ENCODE measurements at places on chromosomes 3 and 15.

DNA sequence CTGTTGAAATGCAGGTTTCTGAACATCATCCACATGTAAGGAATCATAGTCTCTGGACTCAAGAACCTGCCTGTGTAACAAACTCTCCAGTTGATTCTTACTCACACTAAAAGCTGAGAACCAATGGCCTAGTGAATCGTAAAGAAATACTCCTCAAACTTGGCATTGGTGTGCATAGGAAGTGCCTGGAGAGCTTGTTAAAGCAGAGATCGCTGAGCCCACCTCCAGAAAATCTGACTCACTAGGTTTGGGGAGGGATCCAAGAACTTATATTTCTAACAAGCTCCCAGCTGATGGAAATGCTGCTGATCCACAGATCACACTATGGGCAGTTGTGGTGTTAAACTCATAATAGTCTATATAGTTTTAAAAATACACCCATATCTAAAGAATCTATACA lies 55.8 kb upstream of the LMCD1 start:
- no peak for DNase-seq

- DNase-seq = no peak
Observed at GRCh38 chr3:22296601-22297000, 545.6 kb upstream of the ZNF385D start.

DNA sequence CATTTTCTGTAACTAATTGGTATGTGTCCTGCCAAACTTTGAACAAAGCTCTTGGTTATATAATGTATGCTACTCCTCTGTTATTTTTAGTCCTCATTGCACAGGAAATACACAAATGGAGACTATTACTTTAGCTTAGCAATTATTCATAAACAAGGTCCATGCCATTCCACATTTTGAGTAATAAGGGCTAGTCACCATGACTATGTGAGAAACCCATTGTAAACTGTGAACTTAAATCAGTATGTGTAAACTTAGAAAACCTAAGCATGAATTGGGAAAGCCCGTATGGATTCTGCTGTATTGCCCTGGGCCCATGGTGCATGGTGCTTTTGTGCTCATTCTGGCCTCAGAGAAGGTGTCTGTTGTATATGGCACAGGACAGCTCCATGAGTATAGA lies 100.3 kb downstream of the HCN4 start:
- DNase-seq = no peak

GRCh38 chr3:170307671-170308405 lies 49.7 kb upstream of the SKIL start:
- no peak for DNase-seq

GRCh38 chr15:65068403-65068788 lies 605 bp upstream of the RASL12 start:
- DNase-seq = no peak

GRCh38 chr3:121659586-121659985 lies 1.1 kb downstream of the HCLS1 start:
- DNase-seq = no peak

DNA sequence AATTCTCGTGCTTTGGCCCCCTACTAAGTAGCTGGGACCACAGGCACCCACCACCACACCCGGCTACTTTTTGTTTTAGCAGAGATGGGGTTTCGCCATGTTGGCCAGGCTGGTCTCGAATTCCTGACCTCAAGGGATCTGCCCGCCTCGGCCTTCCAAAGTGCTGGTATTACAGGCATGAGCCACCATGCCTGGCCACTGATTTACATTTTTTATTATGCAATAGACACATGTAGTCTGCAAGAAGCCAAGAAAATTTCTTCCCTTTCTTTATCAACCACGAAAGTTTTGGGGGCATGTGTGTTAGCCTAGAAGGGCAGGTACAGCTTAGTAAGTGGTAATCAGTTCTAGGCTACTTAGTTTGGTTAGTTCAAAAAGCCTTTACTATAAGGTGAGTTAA lies 51.1 kb downstream of the LRRFIP2 start:
- DNase-seq = no peak

DNA sequence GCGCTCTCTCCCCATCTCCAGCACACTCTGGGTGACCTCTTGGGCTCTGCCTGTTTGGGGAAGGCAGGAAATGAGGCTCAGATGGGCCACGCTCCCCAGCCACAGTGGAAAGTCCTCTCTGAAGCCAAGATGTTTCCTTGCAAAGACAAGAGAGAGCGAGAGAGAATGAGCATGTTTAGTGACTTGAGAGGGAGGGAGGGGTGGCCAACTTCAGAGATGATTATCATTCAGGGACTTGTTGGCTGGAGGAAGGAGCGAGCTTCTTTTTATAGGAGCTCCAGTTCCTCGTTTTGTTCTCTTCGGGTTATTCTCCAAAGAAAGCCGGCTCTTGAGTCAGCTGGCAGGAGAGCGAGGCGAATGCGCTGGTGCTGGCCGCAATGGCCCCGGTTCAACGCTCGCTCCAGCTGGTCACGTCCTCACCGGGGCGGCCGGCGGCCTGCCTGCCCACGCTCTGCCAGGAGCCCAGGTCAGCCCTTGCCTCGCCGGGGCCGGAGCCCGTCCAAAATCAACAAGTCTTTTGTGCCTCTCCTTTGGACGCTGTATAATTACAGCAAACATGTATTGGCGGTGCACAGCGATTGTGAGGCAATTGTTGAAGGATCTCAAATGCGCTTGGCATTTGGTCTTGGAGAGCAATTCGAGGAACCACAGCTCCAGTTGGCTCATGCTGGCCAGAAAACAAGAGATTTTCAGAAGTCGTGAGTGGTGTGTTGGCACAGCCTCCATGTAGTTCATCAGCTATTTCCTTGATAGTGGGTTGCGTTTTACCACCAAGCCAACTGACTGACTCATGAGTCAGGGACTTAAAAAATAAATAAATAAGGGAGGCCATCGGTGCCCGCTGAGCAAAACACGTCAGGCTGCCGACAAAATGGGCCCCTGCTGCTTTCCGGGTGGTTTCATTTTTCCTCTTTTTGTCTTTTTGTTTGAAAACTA lies 288.6 kb downstream of the UACA start:
- peak; percentile 14 for DNase-seq

GRCh38 chr3:81958972-81959640 lies 197.7 kb upstream of the GBE1 start:
- no peak for DNase-seq

GRCh38 chr3:169305460-169305859 lies 358.1 kb downstream of the MECOM start:
- no peak for DNase-seq

GRCh38 chr15:24933716-24934115 lies 21.1 kb upstream of the SNRPN start:
- no peak for DNase-seq

DNA sequence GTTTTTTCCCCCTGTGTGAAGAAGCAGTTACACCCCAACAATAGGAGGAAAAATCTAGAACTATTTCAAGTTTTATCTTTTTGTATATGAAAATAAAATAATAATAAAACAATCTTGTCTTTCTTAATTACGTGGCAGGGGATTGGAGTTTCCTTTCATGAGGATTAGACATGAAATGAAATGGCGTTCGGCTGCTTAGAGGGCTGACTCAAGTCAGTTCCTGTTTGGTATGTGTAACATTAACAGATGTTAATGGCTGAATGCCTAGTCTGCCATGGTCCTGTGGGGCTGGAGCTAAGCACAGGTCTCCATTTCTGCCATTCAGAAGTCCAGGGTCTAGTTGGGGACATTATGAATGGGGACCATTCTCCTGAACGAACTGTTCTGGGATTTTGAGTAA lies 3.1 kb upstream of the EXOG start:
- DNase-seq = no peak

DNA sequence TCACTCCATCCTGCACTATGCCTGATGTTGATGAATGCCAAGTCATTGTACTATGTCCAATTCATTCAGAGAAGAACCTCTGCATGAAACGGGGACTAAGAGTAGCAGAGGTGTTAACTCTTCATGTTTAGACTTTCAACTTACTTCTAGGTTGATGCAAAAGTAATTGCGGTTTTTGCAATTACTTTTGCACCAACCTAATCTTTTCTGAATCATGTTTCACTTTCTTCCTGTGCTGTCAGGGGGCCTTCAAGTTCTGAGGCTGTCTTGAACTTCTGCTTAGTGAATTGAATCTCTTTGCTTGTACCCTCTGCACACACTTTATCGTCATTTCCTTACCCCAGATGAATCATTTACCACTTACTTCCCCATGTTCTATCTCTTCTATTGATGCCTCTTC lies 636.2 kb downstream of the NAALADL2 start:
- DNase-seq = no peak

DNA sequence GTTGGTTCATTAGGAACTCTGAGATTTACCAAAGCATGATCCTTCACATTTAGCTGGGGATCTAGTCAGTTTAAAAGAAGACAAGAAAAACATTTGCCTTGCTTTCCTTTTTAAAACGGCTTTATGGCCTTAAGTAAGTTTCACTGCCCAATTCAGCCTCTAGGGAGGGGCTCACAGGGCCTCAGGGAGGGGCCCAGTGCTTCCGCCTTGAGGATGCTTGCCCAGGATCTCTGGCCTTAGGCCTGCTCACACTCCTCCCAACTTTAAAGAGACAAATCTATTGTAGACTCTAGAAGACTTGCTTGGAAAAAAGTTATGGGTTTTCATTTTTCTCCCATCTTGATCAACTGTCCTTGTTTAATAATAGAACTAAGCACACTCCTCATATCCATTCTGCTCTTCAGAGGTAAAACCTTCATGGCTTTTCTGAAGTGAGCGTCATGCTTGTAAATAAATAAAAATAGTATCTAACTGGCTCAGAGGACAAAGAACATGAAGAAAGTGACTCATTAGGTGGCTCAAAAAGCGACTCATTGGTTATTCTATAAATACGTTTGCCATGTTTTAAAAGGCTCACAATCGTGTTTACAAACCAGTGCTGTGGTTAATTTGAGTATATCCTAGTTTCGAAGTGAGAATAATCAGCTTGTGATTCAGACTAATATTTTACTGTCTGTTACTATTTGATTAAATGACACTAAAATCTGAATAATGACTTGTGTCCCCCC lies 13.7 kb downstream of the PDHB start:
- DNase-seq = no peak

DNA sequence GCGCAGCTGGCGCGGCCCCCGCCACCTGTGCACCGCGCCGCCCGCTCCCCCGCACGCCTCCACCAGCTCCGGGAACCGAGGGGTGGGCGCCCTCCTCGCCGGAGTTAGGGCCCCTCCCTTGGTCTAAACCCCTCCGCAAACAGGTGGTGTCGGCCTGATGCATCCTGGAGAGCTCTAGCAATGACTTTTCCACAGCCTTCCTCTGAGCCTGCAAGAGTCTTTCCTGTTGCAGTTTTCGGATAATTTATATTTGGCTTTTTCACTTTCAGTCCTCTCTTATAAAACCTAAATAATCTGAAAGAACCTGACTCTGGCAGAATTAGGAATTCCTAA lies 334 bp upstream of the IGSF11 start:
- no peak for DNase-seq

- DNase-seq = no peak
Observed at GRCh38 chr3:60085649-60086048, 1035.8 kb upstream of the CFAP20DC start.

GRCh38 chr15:61011576-61012336 lies 217.3 kb downstream of the RORA start:
- no peak for DNase-seq

DNA sequence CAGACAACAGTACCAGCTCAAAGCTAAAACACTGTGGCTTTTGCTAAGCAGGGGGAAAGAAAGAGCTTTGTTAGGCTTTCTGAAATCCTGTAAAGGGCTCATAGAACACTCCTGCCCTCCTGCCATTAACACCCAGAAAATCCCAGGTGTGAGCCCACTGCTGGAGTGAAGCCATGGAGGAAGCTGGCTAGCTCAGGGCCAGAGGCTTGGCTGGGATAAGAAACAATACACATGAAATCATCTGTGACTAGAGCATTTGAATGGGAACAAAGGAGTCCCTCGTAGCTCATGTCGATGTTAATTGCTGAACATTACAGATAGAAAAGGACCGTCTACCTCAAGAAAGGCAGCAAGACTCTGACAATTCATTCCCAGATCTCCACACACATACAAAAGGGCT lies 23.5 kb downstream of the RUVBL1 start:
- no peak for DNase-seq

DNA sequence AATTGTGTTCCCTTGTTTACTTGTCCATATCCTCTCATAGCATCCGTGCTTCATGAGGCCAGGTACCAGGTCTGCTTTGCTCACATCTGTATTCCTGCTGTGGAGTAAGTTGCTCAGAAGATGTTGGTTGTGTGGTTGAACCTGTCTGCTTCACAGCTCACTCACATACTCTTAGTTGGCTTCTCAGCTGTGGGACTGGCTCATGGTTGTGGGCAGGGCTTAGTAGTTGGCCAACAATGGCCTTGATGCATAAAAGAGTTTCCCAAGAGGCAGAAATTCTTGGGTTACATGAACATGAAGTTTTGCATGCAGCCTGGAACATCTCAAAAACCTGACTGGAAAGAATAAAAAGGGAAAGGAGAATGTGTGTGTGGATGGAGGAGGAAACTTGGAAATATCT lies 17.0 kb downstream of the CELF6 start:
- DNase-seq = no peak

DNA sequence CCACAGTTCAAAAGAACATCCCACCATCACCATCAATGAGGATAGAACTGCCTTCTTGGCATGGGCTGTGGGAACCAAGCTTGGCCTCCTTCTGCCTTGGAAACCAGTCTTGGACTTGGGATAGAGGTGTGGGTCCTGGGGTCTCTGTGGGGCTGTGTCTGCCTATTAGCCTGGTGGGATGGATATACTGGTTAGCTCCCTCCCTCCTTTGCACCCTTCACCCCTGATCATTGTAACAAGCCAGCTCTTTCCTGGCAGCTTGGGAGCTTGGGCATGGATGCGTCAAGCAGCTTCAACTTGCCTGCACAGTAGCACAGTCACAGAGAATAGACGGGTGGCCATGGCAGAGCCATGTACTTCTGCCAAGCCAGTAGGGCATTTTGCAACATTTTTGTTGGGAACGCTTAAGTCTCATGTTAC lies 65.2 kb downstream of the SMAD6 start:
- no peak for DNase-seq

DNA sequence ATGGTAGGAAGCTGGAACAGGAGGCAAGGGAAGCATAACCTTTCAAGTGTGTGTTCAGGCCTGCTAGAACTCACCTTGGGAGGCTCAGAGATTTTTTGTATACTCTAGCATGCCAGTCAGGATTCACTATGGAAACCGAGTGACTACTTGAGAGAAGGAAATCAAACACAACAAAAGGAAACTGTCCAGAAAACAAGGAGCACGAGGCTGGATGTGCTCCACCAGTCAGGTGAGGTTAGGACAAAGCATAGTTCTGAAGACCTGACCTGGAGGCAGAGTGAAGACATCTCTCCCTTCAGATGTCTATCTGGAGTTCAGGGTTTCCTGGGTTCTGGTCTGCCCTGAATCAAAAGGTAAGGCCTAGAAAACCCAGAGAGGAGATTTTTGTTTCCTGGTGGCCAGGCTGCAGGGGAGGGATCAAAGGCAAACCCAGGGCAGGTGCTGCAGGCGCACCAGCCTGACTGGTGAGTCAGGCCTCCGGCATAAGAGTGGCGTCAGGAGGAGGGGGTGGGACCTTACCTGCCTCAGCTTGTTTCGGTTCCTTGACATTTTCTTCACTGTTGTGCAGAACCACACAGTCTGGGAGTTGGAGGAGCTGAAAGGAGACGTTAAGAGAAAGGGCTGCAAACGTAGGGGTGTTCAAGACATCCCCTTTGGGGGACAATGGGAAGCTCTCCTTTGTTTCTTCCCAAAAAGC lies 52.2 kb upstream of the OSBPL11 start:
- no peak for DNase-seq

GRCh38 chr3:112721231-112721630 lies 80.3 kb upstream of the CCDC80 start:
- no peak for DNase-seq
